HuH-7.5 (cell line): ENCODE measurements at places on chromosomes 6 and 20.

DNA sequence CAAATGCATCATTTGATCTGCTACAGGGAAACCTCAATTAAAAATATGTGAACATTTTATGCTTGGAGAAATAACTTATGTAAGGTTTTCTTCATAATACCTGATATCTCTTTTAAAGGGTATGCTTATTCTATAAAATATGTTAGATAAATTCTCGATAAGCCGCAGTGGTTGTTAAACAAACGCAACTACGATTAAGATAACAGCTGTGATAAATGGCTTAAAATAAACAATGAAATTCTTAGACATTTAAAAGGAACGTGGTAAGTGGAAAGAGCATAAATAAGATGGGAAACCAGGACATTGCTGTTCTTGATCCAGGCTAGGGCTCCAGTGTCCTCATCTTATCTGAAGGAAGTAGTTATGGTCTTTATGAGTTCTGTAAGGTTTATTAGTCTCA is 415.9 kb downstream of the CD83 start:
- DNase-seq = no peak

GRCh38 chr6:20479526-20479925 is 54.7 kb upstream of the CDKAL1 start:
- DNase-seq = no peak

- no peak for DNase-seq
Observed at GRCh38 chr20:34705008-34705396, 858 bp downstream of the TP53INP2 start.

- no peak for DNase-seq
Observed at GRCh38 chr6:40331545-40331944, 255.6 kb downstream of the LRFN2 start.

- no peak for DNase-seq
Observed at GRCh38 chr6:141946502-141946901, 186.2 kb upstream of the GJE1 start.

- no peak for DNase-seq
Observed at GRCh38 chr6:26304213-26304796, 60.7 kb upstream of the BTN3A2 start.

GRCh38 chr6:30111266-30111856 is 1.5 kb downstream of the TRIM31 start:
- DNase-seq = no peak

- no peak for DNase-seq
Observed at GRCh38 chr20:60794674-60795073, 457.4 kb upstream of the CDH4 start.

- no peak for DNase-seq
Observed at GRCh38 chr6:4185419-4185818, 50.0 kb upstream of the ECI2 start.

DNA sequence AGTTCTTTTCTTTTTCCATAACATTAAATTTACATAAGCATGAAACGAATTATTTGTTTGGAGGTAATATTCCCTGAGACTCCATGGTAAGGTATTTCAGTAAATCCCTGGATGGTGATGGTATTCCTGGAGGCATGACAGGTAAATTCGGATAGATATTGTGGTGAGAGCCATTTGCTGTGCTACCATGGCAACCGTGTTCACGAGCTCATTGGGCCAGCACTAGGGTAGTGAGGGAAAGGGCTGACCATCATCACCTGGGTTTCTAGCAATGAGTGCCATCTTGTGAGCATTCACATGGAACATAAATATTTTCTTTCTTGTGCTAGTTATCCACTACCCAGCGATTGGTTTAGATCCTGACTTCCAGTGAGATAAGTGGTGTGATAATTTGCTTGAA is 51.9 kb upstream of the GNRH2 start:
- DNase-seq = no peak

GRCh38 chr20:44287272-44288097 is 23.5 kb downstream of the FITM2 start:
- no peak for DNase-seq

GRCh38 chr6:39375405-39375804 is 52.9 kb upstream of the KCNK16 start:
- no peak for DNase-seq

DNA sequence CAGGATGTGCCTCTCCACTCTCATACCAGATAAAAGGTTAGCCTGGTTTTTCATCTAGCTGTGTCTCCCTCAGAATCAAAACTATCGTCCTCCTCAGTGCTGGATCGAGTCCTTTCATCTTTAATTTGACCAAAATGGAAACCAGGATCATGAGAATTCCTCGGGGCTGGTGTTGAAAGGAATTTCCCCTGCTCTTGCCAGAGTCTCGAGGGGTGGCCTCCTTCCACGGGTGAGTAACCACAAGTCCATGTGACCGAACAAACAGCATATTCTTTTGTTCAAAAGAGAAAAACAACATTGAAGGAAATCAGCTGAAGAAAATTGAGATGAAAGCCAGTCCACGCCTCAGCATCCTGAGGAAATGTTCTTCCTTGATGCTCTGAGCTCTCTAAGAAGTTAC is 165.9 kb upstream of the CDYL start:
- no peak for DNase-seq

DNA sequence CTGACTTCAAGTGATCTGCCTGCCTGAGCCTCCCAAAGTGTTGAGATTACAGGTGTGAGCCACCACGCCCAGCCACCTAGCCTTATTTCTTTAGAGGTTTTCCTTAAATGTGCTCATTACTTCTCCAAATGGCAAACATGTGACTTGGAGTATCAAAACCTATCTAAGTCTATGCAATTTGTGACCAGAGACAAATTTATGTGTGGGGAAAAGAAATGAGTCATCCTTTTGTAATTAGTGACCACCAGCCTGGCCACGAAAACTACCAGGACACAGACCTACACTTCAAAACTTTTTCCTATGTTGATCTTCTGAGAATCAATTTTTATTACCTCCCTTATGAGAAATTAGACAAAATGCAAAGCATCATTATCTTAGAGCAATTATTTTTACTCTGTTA is 64.6 kb upstream of the OGFRL1 start:
- DNase-seq = no peak

DNA sequence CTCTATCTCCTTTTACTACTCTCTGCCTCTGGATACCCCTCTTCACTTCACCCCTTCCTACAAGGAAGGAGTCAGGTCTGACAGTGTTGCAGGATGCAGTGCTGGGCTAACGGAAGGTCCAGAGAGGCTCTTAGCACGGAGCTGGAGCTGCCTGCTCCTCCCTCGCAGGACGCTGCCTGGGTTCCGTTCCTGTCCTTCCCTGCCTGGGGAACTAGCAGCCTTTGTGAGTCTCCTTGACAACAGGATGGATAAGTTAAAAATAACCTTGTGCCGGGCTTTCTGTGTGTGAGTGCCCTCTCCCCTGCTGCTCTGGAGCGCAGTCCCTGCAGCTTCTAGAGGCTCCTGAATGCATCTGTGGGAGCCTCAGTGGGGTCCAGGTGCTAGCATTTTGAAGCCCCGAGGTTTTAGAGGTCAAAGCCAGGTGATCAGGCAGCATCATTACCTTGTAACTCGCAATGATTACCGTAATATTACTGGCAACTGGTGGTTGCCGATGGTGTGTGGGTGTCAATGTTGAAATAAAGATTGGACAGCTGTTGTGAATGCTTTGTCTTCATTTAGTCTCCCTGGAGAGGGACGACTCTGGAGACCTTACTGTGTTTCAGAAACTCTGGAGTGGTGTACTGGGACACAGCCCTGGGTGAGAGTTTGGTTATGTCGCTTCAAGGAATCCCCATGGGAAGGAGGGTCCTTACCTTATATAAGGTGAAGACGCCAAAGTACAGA is 44.4 kb downstream of the CDS2 start:
- no peak for DNase-seq

DNA sequence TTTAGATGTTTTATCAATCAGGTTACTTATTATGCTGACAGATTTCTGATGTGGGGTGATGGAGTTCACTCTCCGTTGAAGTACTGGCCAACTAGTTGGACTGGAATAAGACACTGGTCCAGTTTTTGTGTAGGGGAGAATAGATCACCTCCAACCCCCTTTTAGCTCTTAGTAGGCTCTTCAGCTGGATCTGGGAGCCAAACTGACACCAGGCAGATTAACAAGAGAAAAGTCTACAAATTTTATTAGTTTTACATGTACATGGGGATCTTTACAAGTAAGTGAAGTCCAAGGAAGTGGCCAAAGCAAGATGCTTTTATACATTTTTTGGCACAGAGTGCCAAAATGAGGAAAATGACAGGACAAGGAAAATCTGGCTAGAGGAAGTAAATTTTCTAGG is 107.1 kb downstream of the UBE3D start:
- DNase-seq = no peak

DNA sequence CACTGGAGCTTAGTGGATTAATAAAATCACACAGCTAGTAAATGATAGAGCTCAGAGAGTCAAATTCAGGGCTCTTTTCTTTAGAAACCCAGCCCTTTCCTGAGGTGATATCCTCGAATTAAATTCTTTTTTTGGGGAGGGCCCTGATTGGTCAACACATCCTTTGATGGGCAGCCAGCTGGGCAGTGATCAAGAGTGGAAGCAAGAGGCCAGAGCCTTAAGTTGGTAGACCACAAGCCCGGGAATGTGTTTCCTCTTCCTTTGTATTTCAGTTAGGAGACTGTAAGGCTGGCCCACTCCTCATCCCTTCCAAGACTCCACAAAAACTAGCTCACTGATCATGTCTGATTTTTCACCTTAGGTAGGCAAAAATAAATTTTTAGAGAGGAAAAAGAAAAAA is 640.5 kb downstream of the DHX35 start:
- no peak for DNase-seq

- no peak for DNase-seq
Observed at GRCh38 chr20:51666126-51666525, 102.1 kb downstream of the ATP9A start.

DNA sequence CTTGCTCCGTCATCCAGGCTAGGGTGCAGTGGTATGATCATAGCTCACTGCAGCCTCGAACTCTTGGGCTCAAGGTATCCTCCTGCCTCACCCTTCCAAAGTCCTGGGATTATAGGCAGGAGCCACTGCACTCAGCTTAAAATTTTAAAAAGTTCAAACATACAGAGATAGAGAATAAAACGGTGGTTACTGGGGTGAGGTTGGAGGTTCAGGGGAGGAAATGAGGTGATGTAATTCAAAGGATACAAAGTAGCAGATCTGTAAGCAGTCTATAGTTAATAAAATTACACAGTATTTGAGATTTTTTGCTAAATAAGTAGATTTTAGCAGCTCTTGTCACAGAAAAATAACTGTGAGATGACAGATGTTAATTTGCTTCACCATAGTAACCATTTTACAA is 7.5 kb upstream of the AFG1L start:
- no peak for DNase-seq

GRCh38 chr6:37029249-37029971 is 24.0 kb downstream of the FGD2 start:
- peak; percentile 53 for DNase-seq

GRCh38 chr6:47144306-47144705 is 102.2 kb upstream of the ADGRF1 start:
- no peak for DNase-seq

DNA sequence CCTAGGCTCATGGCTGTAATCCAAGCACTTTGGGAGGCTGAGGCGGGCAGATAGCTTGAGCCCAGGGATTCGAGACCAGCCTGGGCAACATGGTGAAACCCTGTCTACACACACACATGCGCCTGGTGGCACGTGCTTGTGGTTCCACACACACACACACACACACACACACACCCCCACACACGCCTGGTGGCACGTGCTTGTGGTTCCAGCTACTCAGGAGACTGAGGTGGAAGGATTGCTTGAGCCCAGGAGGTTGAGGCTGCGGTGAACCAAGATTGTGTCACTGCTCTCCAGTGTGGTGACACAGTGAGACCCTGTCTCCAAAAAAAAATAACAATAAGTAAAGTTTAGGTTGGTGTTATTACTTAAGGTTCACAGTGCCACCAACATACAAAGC is 165.8 kb downstream of the ZFAND3 start:
- DNase-seq = no peak

DNA sequence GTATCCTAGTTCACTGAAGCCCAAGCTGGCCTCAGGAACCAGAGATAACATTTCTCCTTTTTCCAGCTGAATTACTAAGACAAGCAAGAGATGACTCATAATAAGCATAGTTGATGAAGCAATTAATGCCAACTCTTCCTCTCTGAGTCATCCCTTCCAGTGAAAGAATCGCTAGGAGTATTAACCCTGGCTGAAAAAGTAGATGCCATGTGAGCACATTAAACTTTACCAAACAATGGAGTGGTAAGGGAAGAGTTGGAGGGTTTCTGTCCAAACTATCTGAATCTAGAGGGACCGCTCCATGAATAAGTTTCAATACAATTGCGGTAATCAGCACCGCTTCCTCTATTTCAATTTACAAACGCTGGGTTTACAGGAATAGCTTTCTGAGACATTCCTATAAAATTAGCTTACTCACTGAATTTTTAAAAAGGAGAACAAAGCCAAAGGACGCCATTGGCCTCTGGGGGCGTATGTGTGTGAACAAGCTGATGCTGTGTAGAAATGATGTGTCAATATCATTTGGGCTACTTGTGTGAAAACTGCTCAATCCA is 48.3 kb downstream of the ATXN1 start:
- no peak for DNase-seq

DNA sequence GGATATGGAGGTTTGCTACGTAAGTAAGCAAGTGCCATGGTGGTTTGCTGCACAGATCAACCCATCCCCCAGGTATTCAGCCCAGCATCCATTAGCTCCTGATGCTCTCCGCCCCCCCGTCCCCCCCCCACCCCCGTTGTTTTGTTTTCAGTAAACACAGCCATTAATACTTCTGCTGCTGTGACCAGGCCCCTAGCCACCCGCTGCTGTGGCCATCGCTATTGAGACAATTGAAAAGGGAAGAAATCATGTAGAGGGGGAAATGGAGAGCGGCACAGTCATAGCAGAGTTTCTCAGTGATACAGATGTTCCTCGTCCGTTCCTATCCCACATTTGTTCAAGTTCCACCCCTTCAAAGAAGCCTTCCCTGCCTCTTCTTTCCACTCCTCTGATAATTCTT is 24.9 kb downstream of the SLC35D3 start:
- DNase-seq = no peak

DNA sequence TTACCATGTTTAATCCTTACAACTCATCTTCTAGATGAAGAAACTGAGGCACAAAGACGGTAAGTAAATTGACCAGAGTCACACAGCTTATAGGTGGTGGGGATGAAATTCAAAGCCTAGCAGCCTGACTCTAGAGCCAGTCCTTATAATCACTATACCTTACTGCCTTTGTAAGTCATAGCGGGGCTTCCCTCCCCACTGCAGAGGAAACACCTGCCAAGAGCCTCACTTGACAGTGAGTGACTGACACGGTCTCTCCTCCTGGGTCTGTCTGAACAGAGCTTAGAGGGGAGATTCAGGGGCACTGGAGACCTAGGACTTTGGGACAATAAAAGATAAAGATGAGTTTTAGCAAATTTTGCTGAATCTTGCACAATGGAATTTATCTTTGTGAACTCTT is 12.8 kb downstream of the SUN5 start:
- no peak for DNase-seq
